Activated CD4-positive, alpha-beta T cell treated with anti-CD3 and anti-CD28 coated beads, Interleukin-2, amount 10 ng/mL, durations not matched to agents 24 days and 14 days (primary cell): ENCODE measurements at places on chromosomes 13 and 19. TPM values are rescaled to one million over a fixed set of nuclear protein-coding genes. Genes with fewer than 3 reads are reported as not detected.

GRCh38 chr13:111943229-111943795 is 123.6 kb upstream of the SOX1 start:
- no peak for DNase-seq
- H3K36me3 ChIP-seq = no peaks in the 10 kb centered on the region
- no peak overlapping the region for H3K27ac ChIP-seq

- DNase-seq = no peak
- H3K27ac ChIP-seq = no peak overlapping the region
- H3K4me3 ChIP-seq = no peak overlapping the region
Measured at GRCh38 chr13:54433493-54434206, 1405.0 kb downstream of the OLFM4 start.

GRCh38 chr19:5456841-5457200 is 1.6 kb downstream of the ZNRF4 start:
- H3K4me1 ChIP-seq = no peaks in the 10 kb centered on the region
- no peaks in the 10 kb centered on the region for H3K27me3 ChIP-seq
- H3K4me3 ChIP-seq = no peak overlapping the region
- no peak overlapping the region for H3K27ac ChIP-seq

GRCh38 chr13:99859178-99860177 is 112.1 kb downstream of the ZIC5 start:
- peaks cover 62% of the 10 kb centered on the region for H3K27me3 ChIP-seq
- H3K36me3 ChIP-seq = no peaks in the 10 kb centered on the region
- no peak overlapping the region for H3K4me3 ChIP-seq
- peaks cover 9% of the 10 kb centered on the region for H3K4me1 ChIP-seq

DNA sequence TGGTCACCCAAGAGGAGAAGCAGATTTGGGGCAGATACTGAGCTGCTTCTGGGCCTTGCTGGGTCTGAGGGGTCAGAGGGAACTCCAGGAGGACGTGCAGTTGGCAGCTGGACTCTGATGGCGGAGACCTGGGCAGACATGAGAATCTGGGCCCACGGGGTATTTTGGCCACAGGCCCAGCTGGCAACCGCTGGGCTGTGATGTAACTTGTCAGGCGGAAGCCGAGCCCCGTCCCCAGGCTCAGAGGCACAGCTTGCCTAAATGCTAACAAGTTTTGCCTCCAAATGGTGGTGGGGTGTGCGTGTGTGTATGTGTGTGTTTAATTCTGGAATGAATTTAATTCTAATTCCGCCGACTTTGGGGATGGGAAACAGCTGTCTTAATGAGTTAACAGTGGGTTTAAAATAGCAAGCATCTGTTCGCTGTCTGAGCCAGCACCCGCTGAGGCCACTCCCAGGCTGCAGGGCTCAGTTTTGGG is 11.6 kb downstream of the ZNRF4 start:
- no peak overlapping the region for H3K27ac ChIP-seq
- H3K36me3 ChIP-seq = no peaks in the 10 kb centered on the region
- no peak for DNase-seq
- H3K4me1 ChIP-seq = no peaks in the 10 kb centered on the region

DNA sequence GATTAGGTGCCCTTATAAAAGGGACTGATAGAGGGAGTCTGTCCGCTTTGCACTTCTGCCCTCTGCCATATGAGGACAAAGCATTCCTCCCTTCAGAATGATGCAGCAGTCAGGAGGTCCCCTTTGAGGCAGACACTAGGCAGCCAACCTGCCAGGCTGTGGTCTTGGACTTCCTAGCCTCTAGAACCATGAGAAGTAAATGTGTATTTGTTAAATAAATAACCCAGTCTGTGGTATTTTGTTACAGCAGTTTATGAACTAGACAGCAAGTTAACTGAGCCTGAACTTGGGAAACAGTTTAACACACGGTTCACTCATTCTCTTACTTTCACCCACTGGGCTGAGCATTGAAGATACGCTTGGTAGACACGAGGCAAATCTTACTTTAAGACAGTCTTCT is 313.2 kb downstream of the UQCRFS1 start:
- no peak overlapping the region for H3K4me3 ChIP-seq
- DNase-seq = no peak
- H3K27me3 ChIP-seq = no peaks in the 10 kb centered on the region
- no peaks in the 10 kb centered on the region for H3K4me1 ChIP-seq
- no peak overlapping the region for H3K27ac ChIP-seq

DNA sequence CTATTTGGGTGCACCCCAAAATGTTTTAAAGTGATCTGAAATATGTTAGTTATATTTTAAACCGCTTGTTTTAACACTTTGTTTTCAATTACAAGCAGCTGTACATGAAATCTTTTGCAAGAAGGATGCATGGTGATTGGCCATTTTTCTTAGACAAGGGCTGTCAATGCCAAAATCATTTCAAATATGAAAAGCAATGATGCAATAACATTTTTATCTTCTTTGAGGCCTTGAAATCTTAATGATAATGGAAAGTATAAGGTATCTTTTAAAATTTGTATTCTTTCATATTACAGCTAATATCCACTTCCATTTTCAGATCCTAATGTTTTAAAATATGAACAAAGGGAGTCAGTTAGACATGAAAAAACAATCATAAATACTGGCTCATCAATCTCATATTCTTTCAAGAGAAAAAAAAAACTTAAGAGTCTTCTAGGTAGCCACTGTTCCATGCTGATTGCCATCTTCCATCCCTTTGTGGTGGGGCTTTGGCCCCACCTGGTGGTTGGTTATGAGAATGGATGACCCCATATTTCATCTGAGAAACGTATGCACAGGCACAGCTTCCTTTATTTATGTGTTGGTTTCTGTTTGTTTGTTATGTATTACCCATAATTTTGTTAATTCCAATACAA is 330.3 kb upstream of the MIR17HG start:
- peak; percentile 66 for DNase-seq
- no peak overlapping the region for H3K27ac ChIP-seq
- no peaks in the 10 kb centered on the region for H3K27me3 ChIP-seq
- H3K36me3 ChIP-seq = no peaks in the 10 kb centered on the region

DNA sequence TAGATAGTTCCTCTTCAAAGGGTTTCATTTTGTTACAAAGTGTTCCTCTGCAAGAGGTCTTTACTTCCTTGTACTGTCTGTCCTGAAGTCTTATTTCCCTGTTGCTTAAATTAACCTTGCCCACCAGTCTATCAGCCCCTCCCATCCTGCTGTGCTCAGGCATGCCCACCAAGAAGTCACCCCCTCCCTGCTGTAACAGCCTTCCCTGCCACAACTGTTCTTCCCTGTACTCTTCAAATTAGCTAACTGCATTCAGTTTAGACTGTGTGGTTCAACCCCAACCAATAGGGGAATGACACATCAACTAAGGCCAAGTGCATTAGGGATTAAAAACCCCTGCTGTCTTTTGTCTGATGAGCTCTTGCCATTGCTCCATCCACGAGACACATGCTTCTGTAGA is 34.4 kb upstream of the ZNF562 start:
- no peak overlapping the region for H3K4me3 ChIP-seq
- DNase-seq = no peak
- no peaks in the 10 kb centered on the region for H3K27me3 ChIP-seq
- no peaks in the 10 kb centered on the region for H3K36me3 ChIP-seq
- H3K27ac ChIP-seq = no peak overlapping the region
- no peaks in the 10 kb centered on the region for H3K4me1 ChIP-seq

DNA sequence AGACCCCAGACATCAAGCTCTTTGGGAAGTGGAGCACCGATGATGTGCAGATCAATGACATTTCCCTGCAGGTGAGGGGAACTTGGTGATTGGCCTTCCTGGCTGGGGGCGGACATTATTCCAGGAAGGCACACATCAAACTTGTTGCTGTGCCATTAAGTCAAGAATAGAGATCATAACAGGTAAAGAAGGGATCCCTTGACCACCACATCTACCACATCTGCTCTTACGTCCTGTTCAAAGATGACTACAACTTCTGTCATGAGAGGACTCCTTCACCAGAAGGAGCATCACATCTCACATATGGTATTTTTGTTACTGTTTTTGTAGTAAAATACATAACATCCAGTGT is 1.1 kb downstream of the RPS5 start:
- H3K36me3 ChIP-seq = peaks cover 50% of the 10 kb centered on the region
- DNase-seq = no peak
- no peaks in the 10 kb centered on the region for H3K27me3 ChIP-seq
- H3K27ac ChIP-seq = peak overlapping the region; percentile 97
- H3K4me1 ChIP-seq = peaks cover 31% of the 10 kb centered on the region

DNA sequence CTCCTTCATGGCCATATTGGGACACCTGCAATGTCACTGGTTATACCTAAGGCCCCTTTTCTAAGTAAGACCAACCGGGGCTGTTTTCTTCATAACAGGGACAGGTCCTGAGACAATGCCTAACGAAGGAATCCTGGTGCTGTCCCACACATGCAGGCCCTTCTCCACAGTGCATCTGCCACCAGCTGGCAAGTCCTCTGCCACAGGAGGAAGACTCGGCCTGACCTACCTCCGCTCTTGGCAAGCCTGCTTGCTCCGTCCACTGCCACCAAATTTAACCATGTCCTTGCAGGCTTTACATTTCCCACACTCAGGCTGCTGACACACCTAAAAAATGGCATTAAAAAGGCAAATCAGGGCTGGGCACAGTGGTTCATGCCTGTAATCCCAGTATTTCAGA is 31.8 kb upstream of the EIF3G start:
- peaks cover 77% of the 10 kb centered on the region for H3K36me3 ChIP-seq
- H3K27ac ChIP-seq = no peak overlapping the region
- no peak for DNase-seq
- no peak overlapping the region for H3K4me3 ChIP-seq
- no peaks in the 10 kb centered on the region for H3K4me1 ChIP-seq

DNA sequence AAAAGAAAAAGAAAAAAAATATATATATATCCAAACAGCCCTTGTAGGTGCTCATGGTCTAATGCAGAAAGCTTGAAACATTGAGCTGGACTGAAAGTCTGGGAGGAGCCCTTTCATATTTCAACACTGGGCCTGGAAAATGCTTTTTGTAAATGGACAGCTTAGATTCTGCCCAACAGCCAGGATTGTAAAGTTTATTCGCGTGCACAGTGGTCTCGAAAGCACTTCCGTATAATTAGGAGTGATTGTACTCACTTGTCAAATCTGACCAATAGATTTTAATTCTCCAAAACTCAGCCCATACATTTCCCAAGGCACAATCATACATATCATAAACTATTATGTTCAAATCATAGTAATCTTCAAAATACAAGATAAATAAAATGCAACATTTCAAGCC is 260.1 kb downstream of the COL4A1 start:
- H3K36me3 ChIP-seq = no peaks in the 10 kb centered on the region
- H3K27ac ChIP-seq = no peak overlapping the region
- no peak for DNase-seq
- no peaks in the 10 kb centered on the region for H3K4me1 ChIP-seq

DNA sequence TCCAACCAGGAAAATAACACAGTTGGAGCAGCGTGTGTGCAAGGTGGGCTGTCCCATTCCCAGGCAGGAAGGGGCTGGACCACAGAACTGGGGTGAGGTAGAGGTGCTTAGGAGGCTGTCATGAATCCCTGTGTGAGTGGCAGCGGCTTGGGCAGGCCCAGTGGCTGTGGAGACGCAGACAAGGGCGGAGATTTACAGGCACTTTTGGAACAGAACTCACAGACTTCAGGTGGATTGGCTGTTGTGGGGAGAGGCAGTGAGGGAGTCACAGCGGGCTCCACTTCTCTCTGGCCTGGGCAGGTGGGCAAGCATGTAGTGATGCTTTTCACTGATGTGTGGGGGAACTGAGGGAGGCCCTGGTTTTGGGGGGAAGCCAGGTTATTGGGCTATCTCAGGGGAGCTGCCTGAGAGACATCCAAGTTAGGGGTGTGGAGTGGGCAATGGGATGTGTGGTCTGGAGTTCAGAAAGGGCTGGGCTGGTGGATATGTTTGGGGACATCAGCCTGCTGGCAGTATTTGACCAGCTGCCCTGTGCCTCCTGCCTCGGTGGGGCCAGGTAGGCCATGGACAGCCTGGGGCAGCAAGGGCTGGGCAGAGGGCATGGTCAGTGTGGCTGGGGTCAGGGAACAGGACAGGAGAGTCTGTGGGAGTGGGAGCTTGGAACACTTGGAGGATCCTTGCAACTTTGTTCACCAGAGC is 27.0 kb upstream of the ZNF492 start:
- DNase-seq = no peak
- H3K27me3 ChIP-seq = no peaks in the 10 kb centered on the region
- peaks cover 3% of the 10 kb centered on the region for H3K36me3 ChIP-seq

DNA sequence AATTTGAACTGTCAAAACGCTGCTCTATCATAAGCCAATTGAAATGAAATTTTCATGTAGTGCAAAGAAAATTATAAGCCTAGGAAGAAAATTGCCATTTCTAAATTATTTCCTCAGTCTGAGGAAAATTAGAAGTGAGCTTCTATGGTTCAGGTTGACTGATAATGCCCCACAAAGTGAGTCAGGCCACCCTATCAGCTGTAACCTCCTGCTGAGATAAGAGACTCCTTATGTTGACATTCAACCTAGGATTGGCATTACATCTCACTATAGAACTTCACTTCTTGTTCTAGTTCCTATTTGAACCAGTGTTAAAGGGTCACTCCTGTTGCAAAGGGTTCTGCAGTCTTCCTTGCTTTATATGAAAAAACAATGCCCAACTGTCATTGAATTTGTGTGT is 32.6 kb upstream of the RFC3 start:
- H3K4me1 ChIP-seq = peaks cover 6% of the 10 kb centered on the region
- no peaks in the 10 kb centered on the region for H3K36me3 ChIP-seq
- no peak overlapping the region for H3K4me3 ChIP-seq

DNA sequence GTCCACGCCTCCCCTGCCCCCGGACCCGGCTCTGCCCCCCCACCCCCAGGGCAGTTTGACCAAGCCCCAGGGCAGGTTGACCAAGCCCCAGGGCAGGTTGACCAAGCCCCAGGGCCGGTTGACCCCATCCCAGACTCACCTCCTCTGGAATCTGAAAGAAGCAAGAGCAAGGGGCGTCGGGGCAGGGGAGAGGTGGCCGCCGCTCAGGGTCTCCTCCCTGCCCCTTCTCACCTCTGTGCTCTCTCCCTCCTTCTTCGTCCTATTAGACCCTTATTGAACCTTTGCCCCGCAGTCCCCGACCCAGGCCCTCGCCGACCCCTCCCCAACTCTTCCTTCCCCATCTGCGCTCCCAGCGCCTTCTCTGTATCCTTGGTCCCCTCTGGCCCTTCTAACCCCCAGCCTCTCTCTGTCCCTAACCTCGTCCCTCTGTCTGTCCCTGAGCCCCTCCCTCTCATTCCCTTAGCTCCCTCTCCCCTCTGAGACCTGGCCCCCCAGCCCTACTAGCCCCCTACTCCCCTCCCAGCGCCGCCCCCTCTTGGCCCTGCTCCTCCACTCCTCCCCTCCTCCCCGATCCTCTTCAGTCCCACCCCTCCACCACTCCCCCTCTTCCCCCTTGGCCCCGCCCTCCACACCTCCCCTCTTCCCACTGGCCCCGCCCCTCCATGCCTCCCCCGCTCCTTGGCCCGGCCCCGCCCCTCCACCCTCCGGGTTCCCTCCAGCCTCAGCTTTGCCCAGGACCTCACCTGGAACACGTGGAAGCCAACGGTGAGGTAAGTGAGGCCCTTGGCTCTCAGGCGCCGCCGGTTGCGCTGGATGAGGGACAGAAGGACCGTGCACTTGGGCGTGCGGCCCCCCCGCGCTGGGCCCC is 7.6 kb downstream of the CAPN12 start:
- H3K36me3 ChIP-seq = peaks cover 6% of the 10 kb centered on the region
- peaks cover 9% of the 10 kb centered on the region for H3K27me3 ChIP-seq
- peaks cover 41% of the 10 kb centered on the region for H3K4me1 ChIP-seq
- H3K4me3 ChIP-seq = peak overlapping the region; percentile 82
- DNase-seq = peak; percentile 85
- peak overlapping the region; percentile 73 for H3K27ac ChIP-seq

Gene ZNF626
- 1.7 and 2.7 TPM in 2 replicates for total RNA-seq

Gene ANGPTL8
- not detected in 2 replicates for total RNA-seq

Gene FFAR2
- total RNA-seq = not detected in 2 replicates

Gene KCTD12
- total RNA-seq = 11.8 and 12.9 TPM in 2 replicates

Gene WDR87
- total RNA-seq = not detected in 2 replicates

Gene CD70
- total RNA-seq = 46.8 and 47.4 TPM in 2 replicates

Gene SCGB2B2
- total RNA-seq = 0.24 and 0.40 TPM in 2 replicates

Gene ACTL9
- not detected in 2 replicates for total RNA-seq
